ENCODE measurements at places on chromosomes 5 and 9.
A peak's percentile ranks its signal among the peaks of the same experiment; 100 is the strongest.

DNA sequence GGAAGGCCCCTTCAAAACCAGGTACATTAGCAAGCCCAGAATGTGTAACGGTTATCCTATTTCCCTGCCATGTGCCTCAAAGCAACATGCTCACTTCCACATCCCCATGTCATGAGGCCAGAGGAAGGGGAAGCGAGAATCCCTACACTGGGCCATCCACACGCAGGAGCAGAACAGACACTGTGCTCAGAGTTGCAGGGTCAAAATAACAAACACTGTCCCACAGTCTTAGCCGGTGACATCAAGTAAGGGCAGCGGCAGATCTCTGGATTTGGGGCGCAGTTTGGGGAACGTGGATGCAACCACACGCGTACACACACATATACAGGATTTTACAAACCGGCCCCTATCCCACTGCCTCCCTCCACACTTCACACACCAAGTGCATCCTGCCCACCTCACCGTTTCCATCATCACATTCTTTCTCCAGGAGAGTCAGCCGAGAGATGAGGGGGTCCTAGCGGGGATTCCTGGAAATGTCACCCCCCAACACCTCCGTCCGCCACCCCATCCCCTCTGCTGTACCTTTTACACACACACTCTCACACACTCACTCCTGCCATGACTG lies 776 bp downstream of the APBA1 start:
- DNase-seq: no peak

DNA sequence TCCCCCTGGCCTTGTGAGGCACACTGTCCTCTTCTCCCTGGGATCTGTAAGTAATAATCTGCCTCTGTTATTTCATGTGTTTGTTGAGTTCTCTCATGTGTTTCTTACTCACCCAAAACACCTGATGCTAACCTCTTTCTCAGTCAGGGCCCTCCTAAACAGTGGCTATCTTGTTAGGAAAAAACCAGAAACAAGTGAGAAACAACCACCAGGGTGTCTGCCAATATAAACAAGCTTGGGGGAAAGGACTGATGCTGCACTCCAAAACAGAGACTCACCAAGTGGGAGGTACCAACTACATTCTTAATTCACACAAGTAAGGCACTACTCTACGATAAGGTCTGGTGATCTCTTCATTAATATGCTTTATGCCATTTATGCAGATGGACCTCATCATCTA lies 564.4 kb downstream of the SEMA5A start:
- DNase-seq: no peak

DNA sequence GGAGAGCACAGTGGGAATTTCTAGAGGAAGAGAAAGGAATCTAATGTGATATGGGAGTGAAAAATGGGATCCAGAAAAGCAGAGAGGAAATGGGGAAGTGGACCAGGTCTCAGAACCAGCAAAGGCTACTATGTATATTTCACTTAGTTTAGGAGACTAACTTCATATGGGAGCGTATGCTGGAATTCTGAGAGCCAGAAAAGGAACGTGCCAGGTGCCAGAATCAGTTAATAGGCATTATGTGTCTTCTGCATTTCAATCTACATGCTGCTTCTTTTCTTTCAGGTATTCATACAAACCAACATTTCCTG lies 28.5 kb upstream of the IFNA14 start:
- DNase-seq: no peak

GRCh38 chr9:85430659-85431338 lies 311.0 kb downstream of the AGTPBP1 start:
- DNase-seq: peak; percentile 42

GRCh38 chr5:75546830-75547229 lies 35.1 kb downstream of the POLK start:
- no peak for DNase-seq

DNA sequence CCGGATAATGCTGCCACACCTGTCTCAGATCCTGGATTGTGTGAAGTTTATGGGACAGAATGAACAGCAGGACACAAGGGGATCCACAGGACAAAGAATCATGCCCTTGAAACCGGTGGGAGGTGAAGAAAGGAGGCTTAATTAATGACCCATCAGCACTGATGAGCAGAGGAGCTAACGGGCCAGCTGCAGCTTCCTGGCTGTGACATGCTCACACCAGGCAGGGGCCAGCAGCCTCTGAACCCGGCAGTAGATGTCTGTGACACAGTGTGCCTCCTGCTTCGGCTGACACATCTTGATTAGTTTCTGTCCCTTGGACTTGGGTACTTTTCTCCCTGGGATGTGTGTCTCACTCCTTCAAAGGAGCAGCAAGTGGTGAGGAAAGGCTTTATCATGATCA lies 328.8 kb upstream of the BRINP1 start:
- no peak for DNase-seq

- peak; percentile 20 for DNase-seq
Observed at GRCh38 chr9:114513055-114513958, 8.0 kb upstream of the WHRN start.

DNA sequence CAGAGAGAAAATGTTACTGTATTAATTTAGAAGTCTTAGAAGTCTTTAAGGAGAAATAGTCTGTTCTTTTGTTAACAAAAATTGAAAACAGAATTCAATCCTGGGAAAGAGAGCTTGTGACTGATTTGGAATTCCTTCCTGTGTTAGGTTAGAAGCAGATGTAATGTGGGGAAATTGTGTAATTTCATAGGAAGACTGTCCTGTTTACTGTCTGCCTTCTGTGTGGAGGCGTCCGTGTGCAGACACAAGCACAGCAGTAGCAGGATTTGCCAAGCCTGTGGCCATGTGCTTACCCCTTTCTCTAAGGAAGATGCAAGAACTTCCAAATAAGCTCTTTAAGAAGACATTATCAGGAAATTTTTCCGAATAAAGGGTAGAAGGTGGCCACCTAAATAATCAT lies 36.7 kb upstream of the F2R start:
- peak; percentile 81 for DNase-seq

- no peak for DNase-seq
Observed at GRCh38 chr5:170737591-170737990, 45.9 kb upstream of the GABRP start.

- no peak for DNase-seq
Observed at GRCh38 chr5:74231697-74232096, 408.8 kb downstream of the ENC1 start.

- peak; percentile 45 for DNase-seq
Observed at GRCh38 chr5:9207817-9208418, 338.0 kb downstream of the SEMA5A start.

GRCh38 chr9:82342046-82342445 lies 353.5 kb downstream of the SPATA31D1 start:
- DNase-seq: no peak

DNA sequence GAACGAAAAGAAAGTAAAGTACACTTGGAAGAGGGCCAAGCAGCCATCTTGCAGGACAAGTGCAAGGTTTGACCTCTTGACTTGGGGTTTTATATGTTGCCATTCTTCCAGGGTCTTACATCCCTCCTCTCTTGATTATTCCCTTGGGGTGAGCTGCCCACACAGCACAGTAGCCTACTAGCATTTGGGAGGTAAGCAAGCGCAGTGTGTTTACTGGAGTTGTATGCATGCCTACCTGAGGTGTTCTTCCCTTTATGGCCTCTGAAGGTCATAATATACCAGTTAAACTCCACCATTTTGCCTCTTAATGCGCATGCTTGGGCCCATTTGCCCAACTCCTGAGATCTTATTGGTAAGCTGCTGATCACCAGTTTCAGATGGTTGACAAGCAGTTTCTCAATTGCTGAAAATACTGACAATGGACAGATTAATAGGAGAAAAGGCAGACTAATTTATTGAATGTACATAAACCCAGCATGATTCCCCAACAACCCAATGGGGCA lies 173.8 kb upstream of the SLC30A5 start:
- DNase-seq: no peak

- peak; percentile 40 for DNase-seq
Observed at GRCh38 chr9:78032730-78033457, 1.3 kb upstream of the GNAQ start.

- no peak for DNase-seq
Observed at GRCh38 chr9:78677326-78677725, 380.4 kb downstream of the PSAT1 start.

DNA sequence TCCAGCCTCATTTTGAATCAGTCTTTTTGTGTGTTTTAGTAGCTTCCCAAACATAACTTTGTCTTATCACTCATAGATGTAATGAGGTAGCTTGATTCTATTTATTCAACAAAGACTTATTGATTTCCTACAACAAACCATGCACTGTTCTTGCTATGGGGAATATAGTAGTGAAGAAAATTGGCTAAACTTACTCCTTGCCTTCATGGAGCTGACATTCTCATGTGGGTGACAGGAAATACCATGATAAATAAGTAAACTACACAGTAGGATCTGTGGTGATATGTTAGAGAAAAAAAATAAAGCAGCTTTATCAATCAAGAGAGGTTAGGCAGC lies 255.7 kb upstream of the TNC start:
- no peak for DNase-seq

GRCh38 chr9:91972076-91972626 lies 22.1 kb upstream of the ROR2 start:
- DNase-seq: no peak

DNA sequence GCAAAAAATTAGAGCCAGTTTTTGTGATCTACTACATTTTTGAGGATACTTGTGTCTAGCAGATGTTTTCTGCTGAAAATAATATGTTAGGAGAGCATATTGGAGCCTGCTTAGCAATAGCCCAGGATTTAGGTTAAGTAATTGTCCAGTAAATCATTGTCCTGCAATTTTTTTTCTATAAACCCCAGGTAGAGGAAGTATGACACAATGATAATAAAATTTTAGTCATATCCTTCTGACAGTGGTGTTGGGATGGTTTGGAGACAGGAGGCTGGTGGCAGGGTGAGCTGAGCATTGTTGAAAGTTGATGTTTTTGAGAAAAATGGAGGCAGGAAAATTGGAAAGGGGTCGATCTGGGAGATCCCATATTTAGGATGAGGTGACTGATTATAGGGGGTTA lies 3.5 kb downstream of the SNCAIP start:
- no peak for DNase-seq

- no peak for DNase-seq
Observed at GRCh38 chr9:84153885-84154284, 173.3 kb downstream of the RMI1 start.

Data from endothelial cell of umbilical vein (primary cell).